NCI-H1092 (cell line): ENCODE measurements at places on chromosomes 7 and 10.

- no peak for DNase-seq
Observed at GRCh38 chr7:69959789-69960499, 361.7 kb downstream of the AUTS2 start.

DNA sequence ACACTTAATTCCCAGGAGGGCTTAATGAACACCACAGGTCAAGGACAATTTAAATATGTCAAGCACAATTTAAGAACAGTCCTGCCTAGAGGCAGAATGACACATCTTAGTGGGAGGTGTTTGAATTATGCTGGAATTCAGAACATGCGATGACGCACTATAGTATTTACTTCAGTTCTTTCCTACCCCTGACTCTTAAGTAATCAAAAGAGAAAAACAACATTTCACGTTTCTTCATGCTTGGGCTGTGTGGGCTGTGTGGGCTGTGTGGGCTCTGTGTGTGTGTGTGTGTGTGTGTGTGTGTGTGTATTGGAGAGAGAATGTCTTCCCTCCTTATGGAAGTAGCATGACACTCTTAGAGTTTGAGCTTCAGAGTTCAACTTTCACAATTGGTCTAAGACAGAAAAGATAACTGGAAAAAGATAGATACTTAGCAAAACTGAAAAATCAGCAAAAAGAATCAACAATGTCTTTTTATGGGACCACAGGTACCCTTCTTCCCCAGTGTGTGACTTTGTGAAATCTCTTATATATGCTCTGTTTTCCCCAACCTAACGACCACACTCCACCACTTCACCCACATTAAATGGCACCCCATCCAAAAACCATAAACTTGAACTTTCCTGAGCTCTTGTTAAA is 33.7 kb upstream of the CABCOCO1 start:
- DNase-seq: no peak

DNA sequence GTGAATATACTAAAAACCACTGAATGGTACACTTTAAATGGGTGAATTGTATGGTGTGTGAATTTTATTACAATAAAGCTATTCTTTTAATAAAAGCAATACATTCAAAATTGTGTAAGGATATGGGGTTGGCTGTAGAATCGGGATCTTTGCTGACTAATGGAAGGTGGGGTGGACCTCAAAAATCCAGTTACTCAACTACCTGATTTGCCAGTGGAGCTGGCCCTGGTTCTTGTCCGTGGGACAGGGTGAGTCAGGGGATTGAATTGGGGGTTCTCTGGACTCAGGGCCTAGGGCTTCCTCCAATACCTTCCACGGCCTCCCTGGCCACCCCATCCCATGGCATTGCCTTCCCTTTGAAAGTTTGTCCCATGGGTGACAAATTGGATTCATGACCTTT is 13.5 kb upstream of the RABGEF1 start:
- DNase-seq: no peak

GRCh38 chr7:129146237-129146979 is 1.9 kb downstream of the TSPAN33 start:
- no peak for DNase-seq

- DNase-seq: no peak
Observed at GRCh38 chr7:73717025-73717807, 2.3 kb downstream of the STX1A start.

DNA sequence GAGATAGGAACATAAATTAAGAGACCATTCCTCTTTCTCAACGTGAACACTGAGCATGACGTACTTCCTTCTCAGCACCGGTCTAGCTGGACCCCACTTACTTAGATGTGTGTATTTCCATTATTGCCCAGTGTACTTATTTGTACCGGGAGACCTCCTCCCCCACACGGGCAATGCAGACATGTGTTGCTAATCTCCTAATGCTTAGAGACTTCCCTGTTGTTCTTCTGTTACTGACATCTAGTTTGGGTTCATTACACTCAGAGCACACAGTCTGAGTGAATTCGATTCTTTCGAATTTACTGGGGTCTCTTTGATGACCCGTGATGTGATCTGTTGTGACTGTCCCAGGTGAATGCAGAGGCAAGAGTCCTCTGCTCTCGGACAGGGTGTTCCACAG is 260.0 kb downstream of the MAD1L1 start:
- no peak for DNase-seq

GRCh38 chr7:85185424-85186082 is 1.3 kb downstream of the SEMA3D start:
- DNase-seq: peak; percentile 14

GRCh38 chr7:42170724-42171123 is 66.3 kb downstream of the GLI3 start:
- DNase-seq: no peak

DNA sequence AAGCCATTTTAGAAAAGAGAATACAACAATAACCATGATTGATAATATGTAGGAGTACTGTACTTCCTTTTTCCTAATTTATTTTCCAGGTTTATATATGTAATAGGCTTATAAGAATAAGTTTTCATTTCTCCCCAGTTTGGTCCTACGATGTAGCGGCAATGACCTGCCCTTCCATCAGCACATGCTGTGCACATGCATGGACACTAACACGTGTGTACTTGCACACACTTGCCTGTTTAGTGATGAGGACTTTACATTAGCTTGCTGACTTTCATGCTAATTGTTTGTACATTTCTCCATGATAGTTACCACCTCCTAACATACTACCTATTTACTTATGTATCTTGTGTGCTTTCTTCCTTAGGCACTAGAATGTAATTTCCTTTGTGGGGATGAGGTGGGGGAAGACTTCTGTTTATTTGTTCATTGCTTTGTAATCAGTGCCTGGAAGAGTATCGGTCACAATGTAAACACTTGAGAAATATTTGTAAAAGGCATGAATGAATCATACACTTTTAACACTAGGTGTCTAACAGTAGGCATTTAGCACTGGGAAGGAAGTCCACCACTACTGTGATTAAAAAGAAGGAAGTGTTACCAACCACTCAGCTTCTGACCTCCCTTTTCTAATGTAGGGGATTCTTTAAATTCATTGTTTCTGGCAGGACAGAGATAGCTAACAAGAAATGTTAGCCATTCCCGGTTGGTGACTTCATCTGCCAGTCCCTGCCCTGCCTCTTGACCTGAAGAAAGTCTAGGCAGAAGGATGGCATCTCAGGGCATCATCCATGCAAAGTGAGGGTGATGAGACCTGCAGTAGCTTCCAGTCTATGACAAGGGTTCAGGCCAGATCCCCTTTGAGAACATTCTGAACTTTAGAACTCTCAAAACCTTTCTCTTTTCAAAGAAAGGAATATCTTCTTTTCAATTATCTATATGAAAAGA is 120.2 kb upstream of the RAB18 start:
- no peak for DNase-seq

DNA sequence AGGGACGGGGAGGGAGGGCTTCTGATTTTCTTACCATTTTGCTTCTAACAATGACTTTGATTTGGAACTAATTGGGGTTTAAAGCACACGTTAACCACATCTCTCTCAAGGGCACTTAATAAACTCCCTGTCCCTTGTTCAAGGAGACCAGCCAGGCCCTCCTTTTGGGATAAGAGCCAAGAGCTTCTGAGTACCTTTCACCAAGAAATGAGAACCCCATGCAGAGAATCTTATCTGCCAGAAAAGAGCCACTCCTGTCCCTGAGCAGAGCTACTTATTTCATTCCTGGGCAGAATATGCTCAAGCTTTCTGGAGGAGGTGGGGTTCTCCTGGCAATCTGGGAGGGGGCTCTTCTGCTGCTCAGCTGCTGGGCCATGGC is 574.6 kb downstream of the GALNT17 start:
- DNase-seq: no peak

DNA sequence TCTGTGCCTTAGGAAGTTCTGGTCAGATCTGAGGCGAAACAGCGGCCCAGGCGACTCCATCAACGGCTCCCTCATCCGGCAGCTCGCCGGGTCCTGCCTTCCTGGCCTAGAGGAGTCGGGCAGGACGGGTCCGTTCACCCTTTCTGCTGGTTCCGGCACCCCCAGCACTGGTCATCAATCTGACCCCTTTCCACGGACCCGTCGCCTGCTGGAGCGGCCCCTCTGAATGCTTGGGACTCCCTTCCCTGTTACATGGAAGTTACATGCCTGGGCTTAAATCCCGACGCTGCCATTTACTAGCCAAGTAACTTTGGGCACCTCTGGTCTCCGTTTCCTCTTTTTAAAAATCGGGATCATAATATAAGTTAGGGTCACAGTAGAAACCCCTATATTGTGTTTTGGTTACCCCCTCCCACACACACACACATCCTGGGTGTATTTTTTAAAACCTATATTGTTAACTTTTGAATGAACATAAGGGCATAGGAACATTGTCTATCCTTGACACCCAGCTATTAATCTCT is 607 bp upstream of the GGCT start:
- no peak for DNase-seq

- DNase-seq: no peak
Observed at GRCh38 chr10:133163889-133164815, 4.1 kb downstream of the KNDC1 start.

GRCh38 chr10:16685551-16685950 is 131.7 kb downstream of the RSU1 start:
- DNase-seq: no peak

DNA sequence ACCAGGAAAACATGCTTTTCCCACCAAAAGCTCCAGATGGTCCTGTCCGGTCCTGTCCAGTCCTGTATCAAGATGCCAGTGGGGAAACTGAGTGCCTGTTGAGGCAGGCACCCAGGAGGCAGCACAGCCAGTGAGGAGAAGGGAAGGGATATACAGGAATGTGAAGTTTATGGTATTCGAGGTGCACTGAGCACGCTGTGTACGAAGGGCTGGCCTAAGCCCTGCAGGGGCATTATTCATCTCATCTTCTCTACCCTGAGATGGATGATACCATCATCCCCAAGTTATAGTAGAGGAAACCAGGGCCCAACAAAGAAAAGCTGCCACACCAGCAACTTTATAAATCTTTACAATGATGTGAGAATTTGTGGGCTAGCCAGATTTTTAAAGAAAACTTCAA is 23.4 kb upstream of the FXYD4 start:
- no peak for DNase-seq

DNA sequence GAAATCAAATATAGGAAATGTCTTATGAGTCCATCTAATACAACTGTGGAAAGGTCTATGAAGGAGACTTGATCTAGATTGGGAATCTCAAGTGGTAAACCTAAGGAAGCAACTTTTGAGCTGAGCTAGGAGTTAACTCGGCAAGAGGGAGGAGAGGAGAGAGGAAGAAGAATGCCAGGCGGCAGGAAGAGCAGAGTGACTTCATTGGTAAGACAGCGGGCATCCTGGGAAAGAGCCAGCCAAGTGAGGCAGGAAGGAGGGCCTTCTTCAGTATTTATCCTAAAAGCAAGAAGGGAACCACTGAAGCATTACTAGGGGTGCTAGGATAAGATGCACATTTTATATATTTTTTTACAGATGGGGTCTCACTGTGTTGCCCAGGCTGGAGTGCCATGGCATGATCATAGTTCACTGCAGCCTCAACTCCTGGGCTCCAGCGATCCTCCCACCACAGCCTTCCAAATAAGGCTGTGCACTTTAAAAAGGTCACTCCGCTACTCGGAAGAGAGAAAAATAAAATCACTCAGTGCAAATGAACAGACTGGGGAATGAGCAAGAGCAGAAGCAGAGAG is 2.0 kb downstream of the BCL7B start:
- no peak for DNase-seq

- DNase-seq: no peak
Observed at GRCh38 chr10:6579904-6580278, at the start of gene PRKCQ. TSS of gene PRKCQ (minus strand) at chr10:6580276. CDS start at chr10:6515135, 65,141 bp downstream.

DNA sequence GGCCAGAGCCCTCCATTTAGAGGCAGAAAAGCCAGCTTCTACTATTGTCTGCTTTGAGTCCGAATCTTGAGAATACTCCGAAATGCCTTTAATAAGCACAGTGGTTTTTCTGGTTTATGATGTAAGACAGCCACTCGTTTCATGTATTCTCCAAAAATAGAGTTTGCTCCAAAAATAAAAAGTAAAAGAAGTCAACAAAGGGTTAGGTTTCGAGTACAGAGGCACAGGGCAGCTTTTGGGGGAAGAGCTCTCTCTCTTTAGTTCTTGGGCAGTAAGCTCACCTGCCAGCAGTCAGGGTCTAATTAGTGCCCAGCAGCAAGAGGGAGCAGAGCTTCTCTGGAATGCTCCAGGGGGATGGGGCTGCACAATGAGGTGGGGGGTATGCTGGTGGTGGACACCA is 20.2 kb downstream of the CREB3L2 start:
- no peak for DNase-seq

DNA sequence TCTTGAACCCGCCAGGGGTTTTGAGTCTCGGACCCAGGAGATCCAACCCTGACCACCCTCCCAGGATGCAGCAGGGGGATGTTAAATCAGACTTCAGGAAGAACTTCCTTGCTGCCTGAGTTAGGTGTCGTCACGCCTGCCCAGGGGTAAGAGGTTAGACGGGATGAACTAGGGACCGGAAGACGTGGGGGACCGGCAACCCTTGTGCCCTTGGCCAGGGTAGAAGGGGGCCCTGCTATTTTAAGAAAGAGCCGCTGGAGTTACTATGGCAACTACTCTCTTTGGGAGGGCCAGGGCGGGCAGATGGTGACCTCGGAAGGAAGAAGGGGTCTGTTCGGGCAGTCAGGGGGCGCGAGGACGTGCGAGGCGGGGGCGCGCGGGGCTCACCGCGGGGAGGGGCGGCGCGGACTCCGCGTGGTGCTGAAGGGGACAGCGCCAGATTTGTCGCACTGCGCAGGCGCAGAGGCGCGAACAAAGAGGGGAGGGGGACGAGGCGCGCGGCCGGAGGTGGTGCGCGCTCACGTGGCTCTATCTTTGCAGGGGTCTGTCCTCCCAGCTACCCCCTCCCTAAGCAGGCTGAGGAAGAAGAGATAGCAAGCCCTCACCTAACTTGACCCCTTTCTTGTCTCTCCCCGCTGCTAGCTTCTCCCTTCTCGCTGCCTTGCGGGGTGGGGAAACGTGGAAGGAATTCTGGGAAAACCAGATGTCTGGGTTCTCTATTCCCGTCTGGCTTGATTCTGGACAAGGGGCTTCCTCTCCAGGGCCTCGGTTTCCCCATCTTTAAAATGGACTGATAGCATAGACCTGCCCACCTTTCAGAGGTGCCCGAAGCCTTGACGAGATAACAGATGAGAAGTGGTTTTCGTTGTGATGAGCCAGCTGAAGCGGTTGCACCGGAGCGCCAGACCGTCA is 940 bp upstream of the PSD start:
- peak; percentile 66 for DNase-seq

GRCh38 chr7:39197831-39198230 is 220.1 kb downstream of the POU6F2 start:
- no peak for DNase-seq

GRCh38 chr7:156195276-156195675 is 383.0 kb upstream of the SHH start:
- no peak for DNase-seq

GRCh38 chr7:154861589-154861988 is 141.3 kb downstream of the PAXIP1 start:
- no peak for DNase-seq

DNA sequence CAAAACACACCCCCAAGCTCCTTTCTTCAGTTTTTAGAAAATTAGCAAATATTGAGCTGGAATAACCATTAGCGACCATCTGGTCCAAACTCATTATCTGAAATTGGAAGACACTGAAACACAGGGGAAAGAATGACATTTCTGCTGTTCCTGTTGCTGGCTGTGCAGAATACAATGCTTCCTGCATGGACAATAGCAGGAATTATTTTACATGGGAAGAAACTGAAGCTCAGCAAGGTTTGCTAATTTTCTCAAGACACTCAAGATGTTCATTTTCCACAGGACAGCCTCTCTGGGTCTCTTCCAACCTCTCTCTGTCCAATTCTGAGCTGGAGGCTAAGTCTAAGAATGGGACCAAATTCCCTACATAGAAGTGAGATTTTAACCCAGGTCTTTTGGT is 81.9 kb upstream of the TNS3 start:
- no peak for DNase-seq
